ENCODE measurements at places on chromosomes 7 and 10.

- no peak for DNase-seq
Observed at GRCh38 chr7:23216021-23216420, 30.6 kb upstream of the GPNMB start.

DNA sequence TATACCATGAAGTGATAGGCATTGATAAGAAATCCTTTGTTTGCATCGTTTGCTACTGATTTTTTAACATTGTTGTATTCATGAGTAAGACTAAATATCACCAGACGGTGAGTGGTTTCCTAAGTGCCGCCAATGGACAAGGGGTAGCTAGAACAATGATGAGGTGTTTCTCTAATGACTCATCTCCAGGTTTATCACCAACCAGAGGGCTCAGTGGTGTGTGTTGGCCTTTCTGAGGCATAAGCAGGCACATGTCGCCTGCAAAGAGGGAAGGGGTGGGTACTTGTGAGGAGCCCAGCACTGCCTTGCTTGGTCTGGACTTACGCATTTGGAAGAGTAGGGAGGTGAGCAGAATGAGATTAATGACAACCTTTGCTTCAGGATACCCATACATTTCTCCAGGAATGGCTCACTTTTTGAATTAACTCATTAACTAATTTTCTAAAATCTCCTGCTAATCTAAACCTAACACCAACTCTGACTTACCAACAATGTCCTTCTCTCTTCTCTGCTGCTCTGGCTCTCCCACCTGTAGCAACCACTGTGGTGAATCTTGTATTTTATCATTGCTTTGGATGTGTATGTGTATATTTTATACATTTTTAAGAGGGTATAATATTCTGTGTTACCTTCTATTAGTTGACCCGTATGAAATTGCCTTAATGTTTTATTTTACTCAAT, 722.6 kb downstream of the GRID1 start:
- DNase-seq: no peak

DNA sequence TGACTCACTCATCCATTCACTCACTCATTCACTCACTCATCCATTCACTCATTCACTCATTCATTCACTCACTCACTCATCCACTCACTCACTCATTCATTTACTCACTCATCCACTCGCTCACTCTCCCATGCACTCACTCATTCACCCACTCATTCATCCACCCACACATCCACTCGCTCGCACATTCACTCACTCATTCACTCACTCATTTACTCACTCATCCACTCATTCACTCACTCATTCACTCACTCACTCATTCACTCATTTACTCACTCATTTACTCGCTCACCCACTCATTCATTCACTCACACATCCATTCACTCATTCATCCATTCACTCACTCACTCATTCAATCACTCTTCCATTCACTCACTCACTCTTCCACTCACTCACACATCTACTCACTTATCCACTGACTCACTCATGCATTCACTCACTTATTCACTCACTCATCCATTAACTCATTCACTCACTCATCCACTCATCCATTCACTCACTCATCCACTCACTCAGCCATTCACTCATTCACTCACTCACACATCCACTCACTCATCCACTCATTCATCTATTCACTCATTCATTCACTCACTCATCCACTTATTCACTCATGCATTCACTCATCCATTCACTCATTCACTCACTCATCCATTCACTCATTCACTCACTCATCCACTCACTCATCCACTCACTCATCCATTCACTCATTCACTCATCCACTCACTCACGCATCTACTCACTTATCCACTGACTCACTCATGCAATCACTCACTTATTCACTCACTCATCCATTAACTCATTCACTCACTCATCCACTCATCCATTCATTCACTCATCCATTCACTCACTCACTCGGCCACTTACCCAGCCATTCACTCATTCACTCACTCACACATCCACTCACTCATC, 74.0 kb downstream of the CARD11 start:
- DNase-seq: no peak

- no peak for DNase-seq
Observed at GRCh38 chr10:51867956-51868355, 168.6 kb upstream of the CSTF2T start.

GRCh38 chr7:50653981-50654425, 88.8 kb upstream of the DDC start:
- no peak for DNase-seq

DNA sequence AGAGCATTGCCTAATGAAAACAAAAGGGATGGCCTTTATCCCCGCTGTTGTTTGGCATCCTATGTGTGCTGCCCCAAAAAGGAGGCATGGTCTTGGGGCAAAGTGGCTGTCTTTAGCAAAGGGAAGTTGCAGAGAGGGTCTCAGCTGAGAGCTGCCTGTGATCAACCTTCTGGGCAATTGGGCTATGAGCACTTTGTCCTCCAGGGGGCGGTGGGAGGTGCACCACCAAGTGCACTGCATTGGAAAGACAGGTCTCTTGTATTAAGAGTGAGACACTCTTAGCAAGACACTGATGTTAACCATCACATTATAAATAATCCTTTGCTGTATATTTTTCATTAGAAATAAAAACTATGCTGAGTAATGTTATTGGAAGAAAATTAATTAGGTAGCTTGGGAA, 314.8 kb downstream of the POM121L12 start:
- DNase-seq: no peak

GRCh38 chr10:23051278-23051677, 44.1 kb upstream of the MSRB2 start:
- no peak for DNase-seq

DNA sequence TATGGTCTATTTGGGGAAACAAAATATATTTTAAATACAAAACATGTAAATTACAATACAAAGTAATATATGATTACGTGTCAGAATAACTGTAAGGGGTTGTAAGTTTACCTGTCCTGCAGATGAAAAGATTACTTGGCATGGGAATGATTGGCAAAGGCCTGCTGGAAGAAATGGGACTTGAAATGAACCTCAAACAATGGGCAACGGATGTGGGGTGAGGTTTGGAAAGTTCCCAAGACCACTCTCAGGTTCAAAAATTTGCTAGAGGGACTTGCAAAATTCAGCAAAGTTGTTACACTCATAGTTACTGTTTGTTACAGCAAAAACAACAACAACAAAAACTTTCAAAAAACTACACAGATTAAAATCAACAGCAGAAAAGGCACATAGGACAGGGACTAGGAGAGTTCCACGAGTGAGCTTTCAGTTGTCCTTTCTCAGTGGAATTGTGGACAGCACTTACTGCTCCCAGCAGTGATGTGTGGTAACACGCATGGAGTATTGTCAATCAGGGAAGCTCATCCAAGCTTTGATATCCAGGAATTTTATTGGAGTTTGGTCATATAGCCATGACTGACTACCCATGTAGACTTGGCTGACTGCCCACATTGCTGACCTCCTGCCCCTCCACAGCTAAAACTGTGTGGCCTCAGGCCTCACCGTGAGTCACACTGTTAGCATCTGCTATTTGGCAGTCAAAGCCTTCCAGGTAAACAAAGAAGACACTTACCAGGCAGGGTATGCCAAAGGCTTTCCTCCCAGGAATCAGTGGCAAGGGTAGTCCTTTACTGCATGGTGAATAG, 43.8 kb downstream of the EXOC6 start:
- no peak for DNase-seq

GRCh38 chr10:72011468-72011867, 47.3 kb downstream of the CHST3 start:
- no peak for DNase-seq

DNA sequence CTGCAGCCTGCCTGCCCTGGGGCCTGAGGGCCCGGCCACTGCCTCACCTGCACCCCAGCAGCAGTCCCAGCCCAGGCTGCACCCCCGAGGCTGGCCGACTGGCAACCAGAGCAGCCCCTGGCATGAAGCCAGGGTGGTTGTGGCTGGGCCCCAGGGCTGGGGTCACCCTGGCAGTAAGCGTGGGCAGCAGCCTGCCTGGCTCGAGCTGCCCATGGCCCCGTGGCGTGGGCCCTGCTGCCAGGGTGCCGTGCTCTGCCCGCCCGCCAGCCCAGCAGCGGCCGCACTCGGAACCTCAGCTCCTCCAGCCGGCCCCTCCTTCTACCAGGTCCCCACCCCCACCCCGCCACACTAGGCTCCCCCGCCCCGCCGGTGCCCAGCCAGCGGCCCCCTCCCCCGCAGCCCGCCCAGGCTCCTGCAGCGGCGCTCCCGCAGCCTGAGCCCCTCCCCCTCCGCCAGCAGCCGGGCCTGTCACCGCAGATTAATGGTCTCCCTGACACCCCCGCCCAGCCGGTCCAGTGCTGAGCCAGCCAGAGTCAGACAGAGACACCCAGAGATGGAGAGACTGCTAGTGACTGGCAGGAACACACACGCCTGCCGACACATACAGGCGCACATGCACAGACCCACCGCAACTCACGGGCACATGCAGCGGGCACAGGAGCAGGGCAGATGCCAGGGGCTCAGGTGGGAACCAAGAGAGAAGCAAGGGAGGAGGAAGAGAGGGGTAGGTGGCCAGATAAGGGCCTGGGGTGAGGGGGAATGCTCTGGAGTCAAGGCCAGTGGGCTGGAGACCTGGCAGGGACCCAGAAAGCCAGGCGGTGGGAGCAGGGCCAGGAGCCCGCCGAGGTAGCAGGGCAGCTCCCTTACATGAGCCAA, 22.4 kb downstream of the KCNH2 start:
- DNase-seq: no peak

DNA sequence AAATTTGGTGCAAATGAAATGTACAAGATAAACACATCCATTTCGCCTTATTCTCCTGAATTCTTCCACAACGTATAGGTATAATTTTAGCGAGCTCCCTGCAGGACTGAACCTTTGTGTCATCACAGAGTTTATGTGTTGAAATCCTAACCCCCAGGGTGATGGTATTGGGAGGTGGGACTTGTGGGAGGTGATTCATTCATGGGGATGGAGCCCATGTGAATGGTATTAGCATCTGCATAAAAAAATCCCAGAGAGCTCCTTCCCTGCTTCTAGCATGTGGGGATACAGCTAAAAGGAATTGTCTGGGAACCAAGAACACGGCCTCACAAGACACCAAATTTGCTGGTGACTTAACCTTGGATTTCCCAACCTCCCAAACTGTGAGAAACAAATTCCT, 741.4 kb upstream of the VSTM2A start:
- no peak for DNase-seq

DNA sequence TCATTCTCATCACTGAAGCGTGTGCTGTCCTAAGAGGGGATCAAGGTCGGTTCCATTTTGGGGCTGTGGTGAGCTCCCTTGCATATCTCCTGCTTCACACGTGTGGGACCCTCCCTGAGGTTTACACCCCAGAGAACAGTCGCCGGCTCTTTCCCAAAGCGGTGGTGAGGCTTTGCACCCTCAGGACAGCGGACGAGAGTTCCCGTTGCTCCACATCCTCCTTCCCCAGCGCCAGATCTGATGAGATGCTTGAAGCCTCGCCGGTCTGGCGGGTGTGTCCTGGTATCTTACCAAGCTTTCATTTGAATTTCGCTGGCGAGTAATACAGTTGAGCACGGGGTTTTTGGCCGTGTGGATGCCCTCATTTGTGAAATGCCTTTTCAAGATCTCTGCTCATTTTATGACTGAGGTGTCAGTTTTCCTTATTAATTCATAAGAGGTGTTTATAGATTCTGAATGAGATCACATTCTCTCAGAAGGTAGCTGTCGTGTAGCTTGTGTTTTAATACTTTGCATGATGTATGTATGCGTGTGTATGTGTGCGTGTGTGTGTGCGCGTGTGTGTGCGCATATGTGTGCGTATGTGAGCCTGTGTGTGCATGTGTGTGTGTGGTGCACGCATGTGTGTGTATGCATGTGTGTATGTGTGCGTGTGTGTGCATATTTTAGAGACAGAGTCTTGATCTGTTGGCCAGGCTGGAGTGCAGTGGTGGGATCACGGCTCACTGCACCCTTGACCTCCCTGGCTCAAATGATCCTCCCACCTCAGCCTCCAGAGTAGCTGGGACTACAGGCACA, 30.7 kb downstream of the ELFN1 start:
- DNase-seq: no peak

DNA sequence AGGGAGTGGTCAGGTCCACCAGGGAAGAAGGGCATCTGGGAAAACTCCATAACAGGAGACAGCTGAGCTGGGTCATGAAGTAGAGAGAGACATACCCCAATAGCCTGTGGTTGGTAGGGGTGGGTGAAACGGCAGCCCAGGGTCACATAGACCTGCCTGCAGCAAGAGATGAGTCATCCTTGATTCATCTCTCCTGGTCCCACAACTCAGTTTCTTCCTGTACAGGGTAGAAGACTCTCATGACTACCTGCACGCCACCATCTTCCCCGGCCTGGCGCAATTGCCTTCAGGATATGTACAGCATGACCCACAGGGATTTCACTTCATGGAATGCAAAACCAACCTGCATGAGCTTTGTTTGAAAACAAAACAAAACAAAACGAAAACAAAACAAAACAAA, 45.1 kb upstream of the ADAM12 start:
- no peak for DNase-seq

- no peak for DNase-seq
Observed at GRCh38 chr7:159083001-159083697, 61.5 kb downstream of the VIPR2 start.

GRCh38 chr10:70430493-70431445, 10.7 kb downstream of the NODAL start:
- no peak for DNase-seq

- no peak for DNase-seq
Observed at GRCh38 chr7:16616542-16616941, 29.0 kb downstream of the ANKMY2 start.

- DNase-seq: no peak
Observed at GRCh38 chr7:55488804-55489340, 83.4 kb downstream of the VOPP1 start.

DNA sequence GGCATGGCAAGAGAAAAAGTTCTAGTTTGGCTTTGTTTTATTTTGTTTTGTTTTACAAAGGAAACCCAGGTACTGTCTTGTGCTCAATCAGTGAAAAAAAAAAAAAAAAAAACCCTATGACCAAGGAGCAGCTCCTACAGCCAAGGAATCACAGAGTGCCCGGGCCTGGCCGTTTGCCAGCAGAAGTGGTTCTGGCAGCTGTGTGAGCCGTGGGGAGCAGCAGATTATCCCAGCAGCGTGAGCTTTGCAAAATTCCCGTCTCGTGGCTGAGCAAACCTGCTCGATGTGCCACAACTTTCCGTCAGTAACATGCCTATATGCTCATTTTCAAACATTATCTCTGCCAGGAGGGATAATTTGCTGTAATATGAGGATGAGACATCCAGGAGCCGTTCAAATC, 293.7 kb downstream of the POU6F2 start:
- DNase-seq: peak; percentile 41

DNA sequence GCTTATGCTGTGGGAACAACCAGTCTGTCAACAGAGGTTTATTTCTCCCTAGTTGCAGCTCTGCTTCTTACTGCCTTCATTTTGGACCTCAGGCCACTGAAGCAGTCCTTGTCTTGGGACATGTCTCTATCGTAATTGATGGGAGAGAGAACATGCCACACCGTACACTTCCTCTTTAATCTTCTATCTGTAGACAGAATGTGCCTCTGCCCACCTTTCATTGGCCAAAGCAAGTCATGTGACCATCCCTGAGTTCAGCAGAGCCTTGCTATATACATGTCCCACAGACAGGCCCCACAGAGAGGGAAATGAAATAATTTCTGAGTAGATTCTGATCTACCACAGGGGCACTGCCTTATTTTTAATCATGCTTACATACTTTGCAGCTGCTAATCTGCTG, 98.0 kb downstream of the KCND2 start:
- DNase-seq: no peak
